ENCODE measurements at places on chromosomes 16 and 17. TPM values are rescaled to one million over a fixed set of nuclear protein-coding genes. Genes with fewer than 3 reads are reported as not detected.

Gene RND2
- total RNA-seq = 56.8 TPM

DNA sequence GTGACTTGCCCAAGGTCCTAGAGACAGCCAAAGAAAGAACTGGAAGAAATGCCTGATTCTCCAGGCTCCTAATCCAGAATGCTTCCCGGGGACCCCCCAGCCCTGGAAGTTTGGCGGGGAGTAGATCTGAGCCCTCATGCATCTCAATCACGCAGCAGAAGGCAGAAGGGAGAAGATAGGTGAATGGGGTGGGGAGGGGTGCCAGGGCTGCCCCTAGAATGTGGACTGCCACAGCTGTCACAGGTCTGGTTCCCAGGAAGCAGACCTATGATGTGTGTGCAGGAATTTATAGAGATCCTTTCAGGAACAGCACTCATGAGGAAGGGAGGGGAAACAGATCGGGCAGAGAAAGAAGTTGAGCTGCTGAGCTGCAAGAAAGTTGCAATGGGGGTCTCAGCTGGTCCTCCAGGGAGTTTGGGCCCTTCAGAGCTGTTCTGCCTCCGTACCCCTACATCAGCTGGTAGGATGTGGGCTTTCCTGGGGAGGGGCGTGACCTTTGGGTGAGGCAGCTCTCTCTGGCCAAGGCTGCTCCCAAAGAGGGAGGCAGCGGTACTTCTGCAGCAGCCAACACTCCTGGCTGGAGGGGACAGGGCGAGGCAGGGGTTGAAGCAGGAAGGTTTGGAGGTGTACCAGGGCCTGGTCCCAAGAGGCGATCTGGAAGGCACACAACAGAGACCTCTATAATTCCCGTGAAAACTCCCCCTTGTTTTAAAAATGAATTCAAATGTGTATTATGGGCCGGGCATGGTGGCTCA, 43.4 kb downstream of the DNAH9 start:
- no peak for DNase-seq
- no peak overlapping the region for H3K4me3 ChIP-seq
- H3K36me3 ChIP-seq = no peaks in the 10 kb centered on the region

GRCh38 chr16:11700264-11701029, 32.2 kb downstream of the SNN start:
- no peak overlapping the region for H3K4me3 ChIP-seq
- H3K27me3 ChIP-seq = no peaks in the 10 kb centered on the region
- no peak for DNase-seq
- no peaks in the 10 kb centered on the region for H3K4me1 ChIP-seq
- no peak overlapping the region for H3K27ac ChIP-seq

DNA sequence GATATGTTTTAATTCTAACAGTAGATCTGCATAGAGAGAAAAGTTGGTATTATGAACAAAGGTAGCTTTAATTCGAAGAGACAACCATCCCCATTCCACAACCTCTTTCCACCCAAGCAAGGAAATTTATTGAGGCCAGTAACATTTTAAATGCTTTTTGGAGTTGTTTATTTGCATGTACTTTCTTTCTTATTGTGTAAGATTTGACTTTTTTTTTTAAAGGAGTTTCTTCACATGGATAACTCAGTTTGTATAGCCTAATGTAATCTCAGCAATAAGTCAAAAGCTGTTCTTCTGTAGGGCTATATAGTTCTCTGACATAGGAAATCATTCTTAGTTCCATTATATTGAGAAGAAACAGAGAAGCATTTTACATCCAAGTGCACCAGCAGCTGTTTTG, 163.3 kb downstream of the PRKCA start:
- no peak for DNase-seq

Data from H1 (cell line).